ENCODE measurements at places on chromosomes 6 and 20.

GRCh38 chr6:124978451-124979293 lies 16.4 kb downstream of the RNF217 start:
- no peaks in the 10 kb centered on the region for H3K4me1 ChIP-seq
- no peaks in the 10 kb centered on the region for H3K27me3 ChIP-seq
- no peak for DNase-seq

DNA sequence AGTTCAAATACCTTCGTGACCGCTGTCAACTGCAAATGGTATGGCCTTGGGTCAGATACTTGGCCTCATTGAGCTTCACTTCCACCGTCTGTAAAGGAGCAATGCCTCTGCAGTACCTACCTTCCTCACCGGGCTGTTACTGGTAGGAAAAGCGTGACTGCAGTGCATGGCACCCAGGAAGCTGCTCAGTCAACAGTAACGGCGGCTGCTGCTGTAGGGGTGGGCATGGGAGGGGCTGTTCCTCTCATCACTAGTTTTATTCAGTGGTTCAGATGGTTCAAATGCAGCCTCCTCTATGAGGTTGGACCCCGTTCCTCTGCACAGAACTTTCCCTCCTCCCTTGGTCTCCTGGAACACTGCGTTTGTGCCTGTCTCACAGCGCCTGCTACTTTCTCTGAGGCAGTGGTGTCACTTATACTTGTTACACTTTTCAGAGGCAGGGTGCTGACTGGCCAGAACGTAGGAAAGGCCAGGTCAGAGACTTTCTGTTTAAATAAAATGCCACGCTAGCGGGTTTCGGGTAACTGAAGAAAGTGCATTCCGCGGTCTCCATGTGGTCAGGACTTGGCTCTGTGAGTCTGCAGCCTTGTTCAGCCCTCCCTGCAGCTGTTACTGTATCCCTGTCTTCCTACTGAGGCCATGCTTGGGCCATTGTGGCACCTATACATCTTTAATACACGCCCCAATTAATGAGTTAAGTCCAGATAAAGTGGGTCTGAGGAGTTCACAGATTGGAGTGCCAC lies 279.6 kb downstream of the NRN1 start:
- H3K4me1 ChIP-seq, result peaks cover 6% of the 10 kb centered on the region
- H3K36me3 ChIP-seq, result no peaks in the 10 kb centered on the region
- no peak overlapping the region for H3K27ac ChIP-seq
- no peaks in the 10 kb centered on the region for H3K27me3 ChIP-seq
- no peak overlapping the region for H3K4me3 ChIP-seq

DNA sequence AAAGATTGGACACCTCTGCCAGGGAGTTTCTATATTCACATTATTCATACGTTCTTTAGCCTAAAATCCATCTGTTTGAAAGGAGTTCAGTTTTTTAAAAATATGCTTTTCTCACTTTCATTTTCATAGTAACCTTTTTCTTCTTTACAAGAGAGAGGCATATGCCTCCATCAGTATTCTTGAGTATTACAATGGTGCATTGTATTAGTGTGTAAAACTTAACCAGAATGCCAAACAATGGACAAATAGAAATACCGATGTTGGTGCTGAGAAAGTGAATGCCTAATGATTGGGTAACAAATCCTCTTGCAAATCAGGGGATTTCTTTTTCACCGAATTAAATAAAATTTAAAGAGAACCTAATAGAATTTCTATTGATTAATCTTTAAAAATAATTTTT lies 163.2 kb upstream of the LAMA2 start:
- DNase-seq, result no peak
- no peak overlapping the region for H3K27ac ChIP-seq
- H3K27me3 ChIP-seq, result no peaks in the 10 kb centered on the region
- H3K4me3 ChIP-seq, result no peak overlapping the region
- H3K4me1 ChIP-seq, result no peaks in the 10 kb centered on the region

DNA sequence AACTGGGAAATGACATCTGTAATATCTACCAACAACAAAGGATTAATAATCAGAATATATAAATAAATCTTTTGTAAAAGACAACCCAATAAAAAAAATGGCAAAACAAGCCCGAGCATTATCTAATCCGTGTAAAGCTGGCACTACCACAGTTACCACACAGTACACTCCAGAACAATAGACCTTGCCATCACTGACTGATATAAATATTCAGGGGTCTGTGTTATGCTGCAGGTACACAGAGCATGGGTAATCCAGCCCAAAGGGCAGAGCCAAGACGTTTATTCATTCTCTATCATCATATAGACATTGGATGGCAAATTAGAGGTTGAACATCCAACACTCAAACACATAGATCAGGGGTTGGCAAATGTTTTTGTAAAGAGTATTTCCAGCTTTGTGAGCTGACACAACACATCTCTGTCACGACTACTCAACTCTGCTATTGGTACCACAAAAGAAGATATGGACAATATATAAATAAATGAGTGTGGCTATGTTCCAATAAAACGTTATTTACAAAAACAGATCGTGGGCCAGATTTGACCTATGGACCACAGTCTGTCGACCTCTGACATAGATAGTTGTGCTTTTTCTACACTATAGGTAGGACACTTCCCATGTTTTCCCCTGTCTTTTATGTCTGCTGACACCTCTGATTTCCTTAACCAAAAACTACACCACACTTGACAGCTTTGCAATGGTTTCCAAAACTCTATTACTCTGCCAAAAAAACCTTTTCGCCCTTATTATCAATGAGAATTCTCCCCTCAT lies 4.5 kb downstream of the NCOA6 start:
- no peak overlapping the region for H3K27ac ChIP-seq
- H3K36me3 ChIP-seq, result no peaks in the 10 kb centered on the region
- H3K4me3 ChIP-seq, result no peak overlapping the region
- no peaks in the 10 kb centered on the region for H3K27me3 ChIP-seq

DNA sequence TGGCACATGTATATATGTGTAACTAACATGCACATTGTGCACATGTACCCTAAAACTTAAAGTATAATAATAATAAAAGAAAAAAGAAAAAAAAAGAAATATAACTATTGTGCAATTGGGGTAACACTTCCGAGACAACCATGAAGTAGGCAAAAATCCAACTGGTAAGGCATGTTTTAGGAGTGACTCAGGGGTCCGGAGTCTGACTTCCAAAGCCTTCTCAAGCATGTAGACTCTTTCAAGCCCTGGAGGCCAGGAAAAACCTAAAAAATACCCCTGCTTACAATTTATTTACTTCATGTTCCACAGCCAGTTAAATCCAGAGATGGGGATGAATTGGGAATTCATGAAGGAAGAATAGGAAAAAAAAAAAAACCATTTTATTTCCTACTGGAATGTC lies 161.3 kb upstream of the PHACTR1 start:
- H3K27ac ChIP-seq, result no peak overlapping the region
- no peaks in the 10 kb centered on the region for H3K36me3 ChIP-seq
- DNase-seq, result no peak
- no peak overlapping the region for H3K4me3 ChIP-seq

- no peaks in the 10 kb centered on the region for H3K36me3 ChIP-seq
- H3K4me1 ChIP-seq, result no peaks in the 10 kb centered on the region
- no peaks in the 10 kb centered on the region for H3K27me3 ChIP-seq
- no peak overlapping the region for H3K27ac ChIP-seq
Observed at GRCh38 chr6:118207947-118208346, 300.9 kb downstream of the SLC35F1 start.

DNA sequence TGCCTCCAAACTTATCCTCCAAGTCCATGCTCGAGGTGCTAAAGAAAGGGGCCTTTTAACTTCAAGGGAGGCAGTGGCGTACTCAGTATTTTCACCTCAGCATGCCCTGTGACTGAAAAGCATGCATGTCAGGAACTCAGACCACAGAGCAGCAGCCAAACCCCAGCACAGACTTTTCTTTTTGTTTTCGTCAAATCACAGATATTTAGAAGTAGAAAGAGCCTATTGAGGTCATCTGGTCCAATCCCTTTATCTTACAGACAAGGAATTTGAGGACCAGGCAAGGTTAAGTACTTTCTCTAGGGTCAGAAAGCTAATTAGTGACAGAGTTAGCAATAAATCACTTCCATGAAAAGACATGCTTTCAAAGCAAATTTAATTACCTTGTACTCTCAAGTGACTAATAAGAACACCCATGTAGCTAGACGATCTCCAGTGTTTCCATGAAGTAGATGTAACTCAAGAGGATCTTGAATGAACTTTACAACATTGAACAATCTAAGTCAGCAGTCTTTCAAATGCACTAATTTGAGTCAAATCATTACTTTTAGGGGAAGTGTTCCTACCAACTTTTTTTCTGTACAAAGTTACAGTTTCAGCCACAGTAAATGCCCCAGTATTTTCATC lies 35.9 kb downstream of the MOXD1 start:
- no peaks in the 10 kb centered on the region for H3K27me3 ChIP-seq
- H3K36me3 ChIP-seq, result no peaks in the 10 kb centered on the region
- DNase-seq, result no peak
- H3K27ac ChIP-seq, result no peak overlapping the region
- H3K4me3 ChIP-seq, result no peak overlapping the region

DNA sequence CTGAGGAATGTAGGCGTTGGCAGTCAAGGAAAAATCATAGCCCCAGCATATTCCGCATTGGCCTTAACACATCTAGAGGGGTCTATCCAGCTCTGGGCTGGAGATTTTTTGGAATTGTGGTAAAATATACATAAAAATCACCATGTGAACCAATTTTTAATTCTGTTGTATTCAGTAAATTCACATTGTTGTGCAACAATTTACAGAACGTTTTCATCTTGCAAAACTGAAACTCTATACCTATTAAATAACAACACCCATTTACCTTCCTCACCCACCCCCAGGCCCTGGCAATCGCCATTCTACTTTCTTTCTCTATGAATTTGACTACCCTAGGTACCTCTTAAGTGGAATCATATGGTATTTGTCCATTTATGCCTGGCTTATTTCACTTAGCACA lies 6.8 kb upstream of the JAG1 start:
- no peak overlapping the region for H3K27ac ChIP-seq
- no peaks in the 10 kb centered on the region for H3K27me3 ChIP-seq
- H3K36me3 ChIP-seq, result no peaks in the 10 kb centered on the region
- H3K4me1 ChIP-seq, result peaks cover under 1% of the 10 kb centered on the region

DNA sequence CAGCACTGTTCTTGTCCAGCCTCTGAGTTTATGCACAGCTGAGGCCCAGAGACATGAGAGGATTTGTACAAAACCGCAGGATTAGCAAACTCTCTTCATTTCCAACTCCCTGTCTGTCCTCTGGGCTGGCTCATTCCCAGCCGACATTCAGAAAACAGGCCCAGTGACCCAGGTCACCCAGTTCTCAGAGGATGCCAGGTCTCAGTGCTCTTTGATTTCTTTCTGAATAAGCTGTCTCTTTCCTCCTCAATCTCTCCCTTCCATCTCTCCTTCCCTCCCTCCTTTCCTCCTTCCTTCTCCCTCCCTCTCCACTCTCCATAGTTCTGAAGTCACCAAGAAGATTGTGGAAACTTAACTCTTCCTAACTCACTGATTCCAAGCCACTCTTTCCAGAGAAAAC lies 372.7 kb upstream of the SULF2 start:
- no peaks in the 10 kb centered on the region for H3K36me3 ChIP-seq
- peaks cover 18% of the 10 kb centered on the region for H3K27me3 ChIP-seq
- no peaks in the 10 kb centered on the region for H3K4me1 ChIP-seq
- H3K27ac ChIP-seq, result no peak overlapping the region

GRCh38 chr20:10236540-10237533 lies 18.2 kb downstream of the SNAP25 start:
- H3K36me3 ChIP-seq, result no peaks in the 10 kb centered on the region
- no peak for DNase-seq
- peaks cover 3% of the 10 kb centered on the region for H3K4me1 ChIP-seq
- no peak overlapping the region for H3K27ac ChIP-seq

- no peak overlapping the region for H3K4me3 ChIP-seq
- DNase-seq, result no peak
- H3K27me3 ChIP-seq, result peaks cover 20% of the 10 kb centered on the region
- no peaks in the 10 kb centered on the region for H3K4me1 ChIP-seq
- no peak overlapping the region for H3K27ac ChIP-seq
Observed at GRCh38 chr20:59360934-59361333, 60.5 kb downstream of the EDN3 start.

DNA sequence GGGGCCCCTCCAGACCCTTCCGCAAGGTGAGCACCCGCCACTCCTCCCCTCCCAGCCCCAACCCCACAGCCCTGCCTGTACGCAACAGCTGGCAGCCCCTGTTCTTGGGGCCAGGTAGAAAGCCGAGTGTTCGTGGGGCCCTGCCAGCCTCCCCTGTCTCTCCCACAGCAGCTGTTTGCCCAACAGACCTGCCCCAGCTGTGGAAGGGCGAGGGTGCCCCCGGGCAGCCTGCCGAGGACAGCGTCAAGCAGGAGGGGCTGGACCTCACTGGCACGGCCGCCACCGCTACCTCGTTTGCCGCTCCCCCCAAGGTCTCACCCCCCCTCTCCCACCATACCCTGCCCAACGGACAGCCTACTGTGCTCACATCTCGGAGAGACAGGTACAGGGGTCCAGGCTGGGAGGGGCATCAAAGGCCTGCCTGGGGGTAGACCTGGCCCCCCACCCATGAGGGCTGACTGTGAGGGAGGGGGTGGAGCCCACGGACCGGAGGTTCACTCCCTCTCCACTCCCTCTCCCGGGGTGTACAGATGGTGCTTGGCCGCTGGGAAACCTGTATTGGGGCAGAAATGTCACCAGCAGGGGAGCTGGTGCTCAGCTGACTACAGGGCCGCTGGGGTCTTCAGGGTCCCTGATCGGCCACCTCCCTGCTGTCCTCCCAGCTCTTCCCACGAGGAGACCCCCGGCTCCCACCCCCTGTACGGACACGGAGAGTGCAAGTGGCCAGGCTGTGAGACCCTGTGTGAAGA lies 41.1 kb downstream of the FOXP4 start:
- peaks cover 17% of the 10 kb centered on the region for H3K4me1 ChIP-seq
- H3K27ac ChIP-seq, result no peak overlapping the region
- H3K4me3 ChIP-seq, result no peak overlapping the region
- DNase-seq, result no peak
- H3K36me3 ChIP-seq, result peaks cover 50% of the 10 kb centered on the region

DNA sequence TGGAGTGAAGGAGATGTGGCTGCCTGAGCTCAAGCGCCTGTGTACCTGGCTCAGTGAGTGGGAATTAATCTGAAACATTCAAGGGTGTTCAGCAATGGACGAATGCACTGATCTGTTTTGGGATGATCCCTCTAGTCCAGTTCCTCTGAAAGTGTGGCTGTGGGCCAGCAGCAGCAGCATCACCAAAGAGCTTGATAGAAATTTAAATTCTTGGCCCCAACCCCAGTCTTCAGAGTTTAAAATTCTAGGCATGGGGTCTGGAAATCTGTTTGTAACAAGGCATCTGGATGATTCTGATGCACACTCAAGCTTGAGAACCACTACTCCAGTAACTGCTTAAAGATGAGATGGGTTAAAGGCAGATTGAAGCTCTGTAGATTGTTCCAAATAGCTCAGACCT lies 59.2 kb downstream of the STMND1 start:
- no peaks in the 10 kb centered on the region for H3K27me3 ChIP-seq
- no peak overlapping the region for H3K4me3 ChIP-seq
- no peaks in the 10 kb centered on the region for H3K4me1 ChIP-seq
- H3K36me3 ChIP-seq, result no peaks in the 10 kb centered on the region

- no peaks in the 10 kb centered on the region for H3K36me3 ChIP-seq
- DNase-seq, result no peak
- no peak overlapping the region for H3K4me3 ChIP-seq
- H3K4me1 ChIP-seq, result no peaks in the 10 kb centered on the region
- no peak overlapping the region for H3K27ac ChIP-seq
Observed at GRCh38 chr6:166201878-166202277, 34.2 kb upstream of the TBXT start.
